ENCODE measurements at places on chromosomes 3 and 15. TPM values are rescaled to one million over a fixed set of nuclear protein-coding genes. Genes with fewer than 3 reads are reported as not detected.
A peak's percentile ranks its signal among the peaks of the same experiment; 100 is the strongest.

DNA sequence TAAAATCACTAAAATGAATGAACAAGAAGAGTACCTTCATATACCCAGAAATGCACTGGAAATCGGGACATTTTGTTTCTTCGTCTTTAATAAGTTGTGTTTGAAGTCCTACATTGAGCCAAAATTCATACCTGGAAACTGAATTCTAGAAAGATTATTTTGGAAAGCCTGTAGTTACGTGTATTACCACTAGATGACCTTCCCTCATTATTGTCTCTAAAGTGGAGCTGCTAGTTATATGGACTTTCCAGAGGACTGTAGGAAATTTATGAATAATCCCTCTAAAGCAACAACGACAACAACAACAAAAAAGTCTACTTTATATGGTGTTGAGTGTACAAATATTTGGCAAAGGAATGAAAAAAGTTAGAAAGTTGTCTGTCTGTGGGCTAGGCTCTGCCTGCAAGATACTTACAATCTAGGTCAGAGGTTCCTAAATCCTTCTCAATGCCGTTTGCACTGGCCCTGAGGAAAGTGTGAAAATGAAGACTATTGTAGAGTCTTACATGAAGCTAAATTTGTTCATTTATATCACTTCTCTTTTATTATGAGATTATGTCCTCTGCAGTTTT, 234.8 kb upstream of the NR2E3 start:
- no peaks in the 10 kb centered on the region for H3K27me3 ChIP-seq
- H3K4me3 ChIP-seq, result no peak overlapping the region
- no peaks in the 10 kb centered on the region for H3K36me3 ChIP-seq
- peaks cover 20% of the 10 kb centered on the region for H3K4me1 ChIP-seq

DNA sequence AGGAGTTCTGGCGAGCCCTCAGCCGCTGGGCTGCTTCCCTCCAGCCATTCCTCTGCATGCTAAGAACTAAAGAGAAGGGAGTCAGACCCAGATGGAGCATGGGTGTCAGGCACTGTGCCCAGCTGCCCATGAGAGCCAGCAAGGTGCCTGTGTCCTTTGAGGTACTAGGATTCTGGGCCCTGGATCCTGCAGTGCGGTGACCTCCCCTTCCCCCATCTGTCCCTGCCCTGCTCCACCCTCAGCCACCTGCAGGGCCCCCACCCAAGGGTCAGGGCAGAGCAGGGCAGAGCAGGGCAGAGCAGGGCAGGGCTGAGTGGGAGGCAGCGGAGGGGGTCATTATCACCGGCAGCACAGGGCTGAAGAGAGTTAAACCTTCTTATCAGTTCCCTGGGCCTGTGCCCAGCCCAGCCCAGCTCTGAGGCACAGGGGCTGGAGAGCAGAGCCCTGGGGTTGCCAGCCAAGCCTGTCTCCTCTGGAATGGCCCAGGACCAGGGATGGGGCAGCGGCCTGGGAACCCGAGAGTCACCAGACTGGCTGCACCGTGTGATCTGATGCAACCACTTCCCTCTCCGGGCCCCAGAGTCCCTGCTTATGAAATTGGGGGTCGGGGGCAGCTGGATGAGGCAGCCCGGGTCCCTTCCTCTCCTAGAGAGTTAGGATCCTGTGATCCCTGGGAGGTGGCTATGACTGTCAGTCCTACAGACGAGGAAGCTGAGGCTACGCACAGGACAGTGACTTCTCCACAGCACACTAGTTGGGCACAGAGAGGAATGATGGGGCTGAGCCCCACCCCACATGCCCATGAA, 17.3 kb downstream of the ZDHHC19 start:
- peak; percentile 78 for DNase-seq
- H3K4me1 ChIP-seq, result peaks cover 33% of the 10 kb centered on the region
- H3K4me3 ChIP-seq, result no peak overlapping the region
- H3K27me3 ChIP-seq, result no peaks in the 10 kb centered on the region

DNA sequence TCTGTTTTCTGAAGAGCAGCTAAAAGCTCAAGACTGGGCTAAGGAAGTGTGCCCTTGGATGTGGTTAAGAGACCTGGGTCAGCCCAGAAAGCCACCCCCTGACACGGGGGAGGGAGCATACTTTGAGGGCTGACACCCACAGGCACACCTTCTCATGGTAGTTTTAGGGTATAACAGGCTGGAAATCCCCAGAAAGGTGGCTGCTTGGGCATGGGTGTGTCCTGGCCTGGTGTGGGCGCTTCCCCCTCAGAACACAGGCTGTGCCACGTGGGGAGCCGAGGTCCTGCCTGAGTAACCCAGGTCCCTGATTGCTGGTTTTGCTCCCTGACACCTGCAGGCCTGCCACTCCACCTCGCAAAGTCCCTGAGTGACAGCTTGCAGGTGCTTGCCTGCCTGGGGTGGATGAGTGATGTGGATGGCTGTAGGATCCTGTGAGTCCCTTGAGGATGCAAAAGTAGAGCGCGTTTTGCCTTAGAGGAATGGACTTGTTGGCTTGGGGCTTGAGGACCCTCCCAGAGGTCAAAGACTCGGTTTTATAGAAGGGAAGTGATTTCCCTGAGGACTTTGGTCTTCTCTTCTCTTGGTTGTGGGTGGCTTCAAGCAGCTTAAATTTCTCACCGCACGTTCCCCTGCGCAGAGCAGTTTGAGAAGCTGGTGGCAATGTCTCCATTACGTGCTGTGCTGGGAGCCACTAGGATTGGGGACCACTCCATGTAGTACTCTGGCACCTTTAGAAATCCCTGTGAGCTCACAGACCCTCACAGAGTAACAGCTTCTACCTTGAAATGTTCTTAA, 94.4 kb downstream of the DNASE1L3 start:
- no peaks in the 10 kb centered on the region for H3K27me3 ChIP-seq
- peaks cover 48% of the 10 kb centered on the region for H3K36me3 ChIP-seq
- DNase-seq, result no peak

DNA sequence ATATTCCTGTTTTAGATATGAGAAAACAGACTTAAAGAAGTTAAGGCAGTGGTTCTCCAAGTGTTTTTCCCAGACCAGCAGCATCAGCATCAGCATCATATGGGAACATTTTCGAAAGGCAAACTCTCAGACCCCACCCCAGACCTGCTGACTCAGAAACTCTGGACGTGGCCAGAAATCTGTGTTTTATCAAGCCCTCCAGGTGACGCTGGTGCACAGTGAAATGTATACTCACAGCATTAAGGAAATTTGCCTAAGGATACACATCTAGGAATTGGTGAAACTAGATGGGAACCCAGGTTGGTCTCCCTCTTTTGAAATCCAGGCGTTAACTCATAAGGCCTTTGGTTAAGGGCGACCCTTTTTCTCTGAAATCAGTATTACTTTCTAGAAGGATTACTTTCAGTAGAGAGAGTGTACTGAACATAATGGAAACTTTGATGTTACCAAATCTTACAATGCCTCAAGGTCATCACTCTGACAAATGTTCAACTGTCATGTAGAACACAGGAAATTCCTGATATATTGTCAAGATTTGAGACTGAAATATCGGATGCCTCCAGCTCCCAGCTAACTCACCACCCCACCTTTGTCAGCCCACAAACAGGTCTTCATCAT, 910.2 kb downstream of the ROBO1 start:
- no peaks in the 10 kb centered on the region for H3K36me3 ChIP-seq
- DNase-seq, result no peak
- H3K27ac ChIP-seq, result peak overlapping the region; percentile 13
- no peaks in the 10 kb centered on the region for H3K27me3 ChIP-seq
- H3K4me3 ChIP-seq, result no peak overlapping the region

DNA sequence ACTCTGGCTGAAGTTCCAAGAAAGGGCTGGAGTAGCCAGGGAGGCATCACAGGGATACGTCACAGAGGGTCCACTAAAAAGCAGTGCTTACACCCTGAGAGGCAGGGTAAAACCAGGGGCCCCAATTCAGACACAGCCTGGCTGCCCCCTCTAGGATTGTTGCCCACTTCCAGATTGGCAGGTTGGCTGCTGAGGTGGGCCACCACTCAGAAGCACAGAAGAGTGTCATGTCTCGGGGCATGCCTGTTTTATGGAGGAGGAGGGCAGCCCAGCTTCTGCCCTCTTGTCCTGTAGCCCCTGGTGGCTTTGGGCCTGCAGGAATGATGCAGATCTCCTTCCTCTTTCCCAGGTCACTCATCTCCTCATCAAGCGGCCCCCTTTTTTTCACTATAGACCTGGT, 24.0 kb downstream of the NOX5 start:
- no peak overlapping the region for H3K27ac ChIP-seq
- H3K4me1 ChIP-seq, result no peaks in the 10 kb centered on the region
- no peaks in the 10 kb centered on the region for H3K36me3 ChIP-seq

GRCh38 chr15:74403588-74403919, 30.2 kb downstream of the SEMA7A start:
- H3K4me1 ChIP-seq, result peaks cover 24% of the 10 kb centered on the region
- no peaks in the 10 kb centered on the region for H3K36me3 ChIP-seq
- no peak overlapping the region for H3K4me3 ChIP-seq
- no peak for DNase-seq
- peaks cover 4% of the 10 kb centered on the region for H3K27me3 ChIP-seq

GRCh38 chr3:10669490-10670048, 146.5 kb upstream of the SLC6A11 start:
- DNase-seq, result no peak
- no peaks in the 10 kb centered on the region for H3K36me3 ChIP-seq
- H3K27me3 ChIP-seq, result peaks cover 22% of the 10 kb centered on the region
- no peak overlapping the region for H3K27ac ChIP-seq

DNA sequence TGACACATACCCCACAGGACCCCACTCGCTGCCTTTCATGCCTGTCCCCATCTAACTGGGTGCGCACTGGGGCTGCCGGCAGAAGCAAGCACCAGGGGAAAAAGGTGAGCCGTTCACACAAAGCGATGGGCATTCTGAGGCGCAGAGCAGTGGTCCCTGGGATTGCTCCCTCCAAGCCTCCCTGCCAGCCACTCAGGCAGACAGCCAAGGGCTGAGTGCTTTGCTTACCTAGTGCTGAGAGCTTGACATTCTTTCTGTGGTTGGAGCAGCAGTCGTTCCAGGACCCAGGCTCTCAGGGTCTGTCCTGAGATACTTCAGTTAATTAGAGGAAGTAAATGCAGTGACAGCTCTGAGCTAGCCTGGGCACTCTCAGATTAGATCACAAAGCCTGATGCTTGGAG, 5.7 kb downstream of the ESYT3 start:
- peaks cover 19% of the 10 kb centered on the region for H3K4me1 ChIP-seq
- no peak overlapping the region for H3K4me3 ChIP-seq
- no peak overlapping the region for H3K27ac ChIP-seq
- peak; percentile 61 for DNase-seq

DNA sequence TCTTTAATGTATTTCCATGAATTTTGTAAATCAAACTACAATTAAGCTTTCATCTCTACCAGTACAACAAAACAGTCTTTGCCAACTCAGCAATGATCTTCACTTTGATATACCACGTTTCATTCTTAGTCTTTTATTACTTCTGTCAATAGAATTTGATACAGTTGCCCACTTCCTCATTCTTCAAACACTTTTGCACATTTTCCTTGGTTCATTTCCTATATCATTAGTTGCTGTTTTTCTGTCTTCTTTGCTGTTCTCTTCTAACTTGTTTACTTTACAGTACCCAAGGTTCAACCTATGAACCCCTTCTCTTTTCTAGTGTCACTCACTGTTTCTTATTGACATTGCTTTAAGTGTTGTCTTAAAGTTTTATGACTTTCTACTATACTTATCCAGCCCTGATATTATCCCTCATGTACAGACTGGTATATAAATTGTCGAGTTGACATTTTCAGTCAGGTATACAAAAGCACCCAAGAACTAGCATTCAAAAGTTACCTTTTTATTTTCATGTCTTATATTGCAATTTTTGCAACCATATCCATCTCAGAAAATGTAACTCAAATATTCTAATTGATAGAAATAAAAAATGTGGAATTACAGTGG, 903.1 kb downstream of the NSUN3 start:
- no peaks in the 10 kb centered on the region for H3K36me3 ChIP-seq
- H3K4me1 ChIP-seq, result no peaks in the 10 kb centered on the region
- DNase-seq, result no peak
- no peak overlapping the region for H3K27ac ChIP-seq

DNA sequence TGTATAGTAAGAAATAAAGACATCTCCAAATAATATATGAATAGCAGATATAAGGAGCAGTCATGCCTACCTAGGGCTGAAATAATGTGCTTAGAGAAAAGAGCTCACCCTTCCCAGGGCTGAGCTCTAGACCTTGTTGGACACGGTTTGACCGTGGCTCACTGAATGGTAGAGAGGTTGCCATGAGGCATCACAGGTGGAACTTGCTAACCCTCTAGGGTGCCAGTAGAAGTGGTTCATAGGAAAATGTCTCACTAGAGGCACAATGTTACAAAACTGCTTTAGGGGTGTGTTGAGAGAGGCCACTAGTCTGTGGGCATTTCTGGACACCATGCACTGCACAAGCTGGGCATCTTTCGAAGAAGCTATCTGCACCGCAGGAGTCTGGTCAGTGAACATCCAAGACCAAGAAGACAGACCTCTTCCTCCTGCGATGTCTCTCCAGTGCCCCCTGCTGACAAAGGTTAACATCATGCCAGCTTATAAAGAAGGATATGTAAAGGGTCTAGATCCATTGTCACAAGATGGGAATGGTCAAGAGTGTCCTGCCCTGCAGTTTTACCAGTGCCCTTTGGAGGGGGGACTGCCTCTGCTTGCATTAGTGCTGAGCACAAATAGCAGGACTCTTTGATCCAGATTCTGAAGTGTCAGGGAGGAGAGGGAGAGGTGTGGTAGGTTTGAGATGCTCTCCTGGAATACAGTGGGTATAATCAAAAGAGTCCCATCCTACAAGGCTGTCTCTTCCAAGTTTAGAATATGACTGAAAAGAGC, 266.8 kb downstream of the ZNF385D start:
- no peak overlapping the region for H3K27ac ChIP-seq
- no peaks in the 10 kb centered on the region for H3K27me3 ChIP-seq
- H3K36me3 ChIP-seq, result no peaks in the 10 kb centered on the region
- peak; percentile 18 for DNase-seq
- no peak overlapping the region for H3K4me3 ChIP-seq
- no peaks in the 10 kb centered on the region for H3K4me1 ChIP-seq

GRCh38 chr3:143970773-143971358, 757 bp upstream of the DIPK2A start:
- H3K4me1 ChIP-seq, result peaks cover 45% of the 10 kb centered on the region
- peak overlapping the region; percentile 96 for H3K4me3 ChIP-seq
- H3K27me3 ChIP-seq, result no peaks in the 10 kb centered on the region
- peak; percentile 35 for DNase-seq
- peak overlapping the region; percentile 99 for H3K27ac ChIP-seq

GRCh38 chr3:127803619-127804018, 18.7 kb downstream of the MGLL start:
- peaks cover 50% of the 10 kb centered on the region for H3K36me3 ChIP-seq
- no peaks in the 10 kb centered on the region for H3K27me3 ChIP-seq
- no peak overlapping the region for H3K27ac ChIP-seq
- no peak overlapping the region for H3K4me3 ChIP-seq
- no peak for DNase-seq

The SLC51A gene
- not detected for total RNA-seq

The SYNPR gene
- total RNA-seq, result 0.93 TPM

The C3orf22 gene
- not detected for total RNA-seq

The CCR8 gene
- total RNA-seq, result not detected

The MOBP gene
- total RNA-seq, result not detected

The IL17RB gene
- total RNA-seq, result 0.47 TPM

The TEX55 gene
- total RNA-seq, result not detected

The DLL4 gene
- total RNA-seq, result 11.1 TPM

The NOX5 gene
- not detected for total RNA-seq
